GM19239 (cell line): ENCODE measurements at places on chromosomes 16 and 17.

DNA sequence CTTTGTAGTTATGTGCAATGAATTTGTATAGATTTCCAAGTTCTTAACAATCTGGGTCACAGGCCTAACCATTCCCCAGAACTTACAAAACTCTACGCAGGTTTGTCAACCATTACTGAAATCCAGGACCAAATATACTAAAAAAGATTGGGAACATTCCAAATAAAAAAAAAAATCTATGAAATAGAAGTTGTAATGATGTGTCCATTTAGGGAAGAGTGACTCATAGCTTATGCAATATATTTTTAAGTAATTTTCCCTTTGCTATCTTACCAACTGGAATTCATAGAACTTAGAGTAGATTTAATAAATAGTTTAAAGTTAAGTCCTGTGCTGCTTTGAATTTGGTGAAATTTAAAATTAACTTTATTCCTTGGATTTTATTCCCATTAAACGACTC lies 393.2 kb downstream of the PMP22 start:
- DNase-seq: no peak

GRCh38 chr16:29714396-29714795 lies 31.4 kb downstream of the C16orf54 start:
- no peak for DNase-seq

DNA sequence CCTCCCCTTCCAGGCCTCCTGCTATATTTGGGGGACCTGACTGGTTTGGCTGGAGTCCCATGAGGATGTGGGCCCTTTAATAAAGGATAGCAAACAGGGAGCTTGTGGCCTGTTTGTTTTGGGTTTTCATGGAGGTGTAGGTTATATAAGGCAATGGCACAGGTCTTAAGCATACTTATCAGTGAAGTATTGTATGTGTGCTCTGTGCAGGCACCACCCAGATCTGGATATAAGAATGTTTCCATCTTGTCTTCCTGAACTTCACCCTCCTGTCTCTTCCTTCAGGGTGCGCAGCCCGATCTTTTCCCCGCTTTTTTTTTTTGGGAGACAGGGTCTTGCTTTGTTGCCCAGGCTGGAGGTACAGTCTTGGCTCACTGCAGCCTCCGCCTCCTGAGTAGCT lies 10.6 kb downstream of the SLC52A1 start:
- DNase-seq: no peak

GRCh38 chr17:58932956-58933355 lies 173.7 kb downstream of the TRIM37 start:
- DNase-seq: no peak

GRCh38 chr17:70357190-70357589 lies 187.9 kb downstream of the KCNJ2 start:
- no peak for DNase-seq

GRCh38 chr17:35164716-35165115 lies 17.1 kb downstream of the UNC45B start:
- no peak for DNase-seq

DNA sequence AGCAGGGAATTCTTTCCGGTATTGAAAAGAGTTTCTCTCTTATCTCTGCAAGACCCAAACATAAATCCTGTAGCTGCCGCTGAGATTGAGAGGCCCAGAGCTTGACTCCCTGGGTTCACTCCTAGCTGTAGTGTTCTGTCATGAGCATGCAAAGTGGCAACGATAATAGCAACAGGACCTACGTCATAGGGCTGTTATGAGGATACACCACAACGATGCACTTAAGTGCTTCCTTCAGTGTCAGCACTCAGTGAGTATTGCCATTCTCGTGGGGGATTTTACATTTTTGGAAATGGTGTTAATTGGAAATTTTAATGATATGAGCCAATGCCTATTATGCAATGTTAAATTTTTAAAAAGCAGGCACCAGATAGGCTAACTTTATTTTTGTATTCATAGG lies 199.8 kb downstream of the CYLD start:
- no peak for DNase-seq

GRCh38 chr17:9124554-9124935 lies 103.2 kb downstream of the NTN1 start:
- no peak for DNase-seq

DNA sequence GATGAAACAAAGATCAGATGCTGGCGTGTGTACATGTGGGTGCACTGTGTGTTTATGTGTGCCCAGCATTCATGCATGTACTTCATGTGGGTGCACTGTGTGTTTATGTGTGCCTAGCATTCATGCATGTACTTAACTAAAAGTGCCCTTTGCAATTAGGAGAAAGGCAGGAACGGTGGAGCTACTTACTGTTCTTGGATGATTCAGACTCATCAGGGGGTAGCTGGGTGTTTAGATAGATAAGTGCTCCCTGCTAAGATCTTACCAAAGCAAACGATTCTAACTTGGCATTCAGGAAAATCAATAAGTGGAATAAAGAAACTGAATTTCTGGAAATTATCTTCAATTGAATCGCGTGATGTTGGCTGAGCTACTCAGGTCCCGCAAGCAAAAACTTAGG lies 8.6 kb upstream of the MYH2 start:
- DNase-seq: no peak

DNA sequence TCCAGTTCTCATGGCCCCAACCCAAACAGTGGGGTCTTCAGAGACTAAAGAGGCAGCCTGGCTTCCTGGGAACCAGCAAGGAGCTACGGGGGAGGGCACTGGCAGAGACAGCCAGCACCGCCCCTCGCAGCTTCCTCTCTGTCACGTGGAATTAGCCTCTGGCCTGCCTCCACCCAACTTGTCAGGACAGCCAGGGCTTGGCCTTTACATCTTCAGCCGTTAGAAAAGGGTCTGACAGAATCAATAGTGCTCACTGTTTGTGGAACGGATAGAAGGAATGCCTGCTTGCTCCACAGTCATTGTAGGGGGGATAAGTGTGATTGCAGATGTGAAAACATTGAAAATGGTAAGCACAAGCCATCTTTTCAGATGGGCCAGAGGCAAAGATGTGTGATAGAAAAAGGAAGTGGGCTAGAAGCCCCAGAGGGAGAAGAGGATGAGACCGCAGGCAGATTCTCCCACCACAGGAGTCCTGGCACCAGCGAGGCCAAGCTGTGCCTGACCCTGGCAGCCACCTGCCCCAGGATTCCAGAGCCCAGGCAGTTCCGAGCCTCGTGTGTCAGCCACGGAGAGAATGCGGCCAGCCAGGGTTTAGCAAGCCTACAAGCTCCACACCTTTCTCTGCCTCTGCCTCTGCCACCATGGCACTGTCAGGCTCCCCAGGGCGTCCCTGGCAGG lies 18.6 kb downstream of the GRIN2C start:
- DNase-seq: no peak

GRCh38 chr16:13909872-13910303 lies 10.1 kb upstream of the ERCC4 start:
- DNase-seq: no peak

DNA sequence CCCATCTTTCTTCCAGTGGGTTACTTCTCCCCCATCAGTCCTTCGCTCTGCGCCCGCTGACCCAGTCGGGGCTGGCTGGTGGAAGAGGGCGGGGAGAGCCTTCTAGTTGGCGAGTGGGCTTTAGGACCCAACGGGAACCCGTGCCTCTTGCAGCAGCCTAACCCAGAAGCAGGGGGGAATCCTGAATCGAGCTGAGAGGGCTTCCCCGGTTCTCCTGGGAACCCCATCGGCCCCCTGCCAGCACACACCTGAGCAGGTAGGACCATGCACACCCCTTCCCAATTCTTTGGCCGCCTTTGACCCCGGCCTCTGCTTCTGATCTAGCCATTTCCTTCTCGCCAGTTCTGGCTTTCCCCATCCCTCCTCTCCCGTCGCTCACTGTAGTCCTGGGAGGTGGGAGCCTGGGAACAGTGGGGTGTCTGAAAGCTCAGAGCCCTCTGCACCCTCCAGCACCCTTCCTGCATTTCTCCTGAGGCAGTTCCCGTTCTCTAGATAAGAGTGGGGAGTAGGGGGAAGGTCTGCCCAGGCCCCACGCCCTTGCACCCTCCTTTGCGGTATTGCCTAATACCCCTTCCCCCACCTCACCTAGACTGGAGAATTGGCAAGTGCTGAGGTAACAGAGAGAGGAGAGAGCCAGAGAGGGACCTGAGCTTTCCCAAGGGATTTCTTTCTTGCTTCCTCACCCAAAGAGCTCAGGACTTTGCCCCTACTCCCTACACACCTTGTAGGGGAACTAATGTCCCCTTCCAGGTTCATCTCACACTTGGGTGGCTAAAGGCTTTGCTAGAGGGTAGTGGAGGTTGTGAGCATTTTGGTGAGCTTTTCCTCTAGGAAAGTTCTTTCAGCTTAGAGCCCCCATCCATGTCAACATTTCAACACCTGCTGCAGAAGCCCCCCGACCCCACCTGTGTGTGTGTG lies at the start of gene RARA:
Gene RARA (plus strand): TSS at position 150 of the 918 bp plus-strand sequence. CDS start 22,039 bp downstream, outside the sequence.
- DNase-seq: no peak

- DNase-seq: no peak
Observed at GRCh38 chr17:60817192-60817591, 139.5 kb downstream of the BCAS3 start.

GRCh38 chr17:49842371-49842770 lies 5.5 kb downstream of the TAC4 start:
- DNase-seq: no peak

DNA sequence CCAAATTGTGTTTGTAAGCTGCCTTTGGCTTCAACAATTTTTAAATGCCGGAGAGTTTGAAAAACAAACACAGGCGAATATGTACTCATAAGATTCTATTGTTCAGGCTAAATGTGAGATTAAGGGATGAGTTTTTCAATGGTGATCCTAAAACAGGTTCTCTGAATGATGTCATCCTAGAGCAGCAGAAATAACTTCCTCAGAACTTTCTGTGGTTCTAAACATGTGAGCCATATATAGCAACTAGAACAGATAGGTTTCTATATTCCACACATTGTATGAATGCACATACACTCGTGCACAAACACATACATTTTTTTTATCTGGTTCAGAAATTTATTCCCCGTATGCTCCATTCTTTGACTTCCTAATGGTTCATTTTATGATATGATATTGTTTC lies 1352.2 kb downstream of the CDH8 start:
- no peak for DNase-seq

DNA sequence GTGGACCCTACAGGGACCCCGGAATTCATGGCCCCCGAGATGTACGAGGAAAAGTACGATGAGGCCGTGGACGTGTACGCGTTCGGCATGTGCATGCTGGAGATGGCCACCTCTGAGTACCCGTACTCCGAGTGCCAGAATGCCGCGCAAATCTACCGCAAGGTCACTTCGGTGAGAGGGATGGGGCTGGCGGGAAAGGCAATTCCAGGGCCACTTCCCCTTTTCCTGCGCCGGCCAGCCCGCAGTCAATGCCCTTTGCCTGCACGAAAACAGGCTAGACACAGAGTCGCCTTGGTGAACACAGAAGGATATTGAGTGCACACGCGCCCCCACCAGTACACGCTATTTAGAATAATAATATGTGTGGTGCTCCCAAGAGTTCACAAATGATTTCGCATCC lies 4.0 kb downstream of the WNK4 start:
- no peak for DNase-seq

DNA sequence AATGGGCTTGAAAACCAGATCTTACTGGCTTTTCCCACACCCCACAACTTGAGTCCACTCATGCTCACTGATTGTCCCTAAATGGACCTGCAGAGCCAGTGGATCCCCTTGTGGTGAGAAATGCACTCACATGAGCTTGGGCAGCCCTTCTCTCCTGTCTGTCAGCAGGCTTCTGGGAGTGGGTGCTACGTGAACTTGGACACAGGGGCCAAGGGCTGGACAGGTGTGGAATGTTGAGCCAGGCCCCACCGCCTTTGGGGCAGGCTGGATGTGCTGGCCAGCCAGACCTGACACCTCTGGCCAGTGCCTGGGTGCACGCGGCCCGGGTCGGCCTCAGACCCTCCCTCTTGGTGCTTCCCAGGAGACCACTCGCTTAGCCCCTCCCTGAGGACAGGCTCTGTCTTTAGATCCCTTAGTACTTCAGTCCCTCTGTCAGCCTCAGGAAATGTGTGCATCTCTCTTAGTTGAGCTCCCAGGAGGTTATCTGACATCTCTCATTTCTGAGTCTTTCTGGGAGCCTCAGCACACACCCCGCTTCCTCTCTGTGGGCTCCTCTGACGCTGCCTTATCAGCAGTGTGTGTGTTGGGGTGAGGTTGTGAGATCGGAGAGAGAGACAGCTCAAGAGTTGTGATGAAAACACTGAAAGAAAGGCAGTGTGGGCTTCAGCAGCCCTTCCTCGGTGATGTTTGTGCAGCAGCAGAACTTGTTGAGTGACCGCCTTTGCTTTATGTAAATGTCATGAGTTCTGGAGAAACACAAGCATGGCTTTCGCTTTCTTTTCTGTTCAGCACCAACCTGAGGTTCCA lies 117.0 kb downstream of the RAB11FIP4 start:
- peak; percentile 62 for DNase-seq

GRCh38 chr17:4544951-4545216 lies 10.3 kb downstream of the MYBBP1A start:
- no peak for DNase-seq

DNA sequence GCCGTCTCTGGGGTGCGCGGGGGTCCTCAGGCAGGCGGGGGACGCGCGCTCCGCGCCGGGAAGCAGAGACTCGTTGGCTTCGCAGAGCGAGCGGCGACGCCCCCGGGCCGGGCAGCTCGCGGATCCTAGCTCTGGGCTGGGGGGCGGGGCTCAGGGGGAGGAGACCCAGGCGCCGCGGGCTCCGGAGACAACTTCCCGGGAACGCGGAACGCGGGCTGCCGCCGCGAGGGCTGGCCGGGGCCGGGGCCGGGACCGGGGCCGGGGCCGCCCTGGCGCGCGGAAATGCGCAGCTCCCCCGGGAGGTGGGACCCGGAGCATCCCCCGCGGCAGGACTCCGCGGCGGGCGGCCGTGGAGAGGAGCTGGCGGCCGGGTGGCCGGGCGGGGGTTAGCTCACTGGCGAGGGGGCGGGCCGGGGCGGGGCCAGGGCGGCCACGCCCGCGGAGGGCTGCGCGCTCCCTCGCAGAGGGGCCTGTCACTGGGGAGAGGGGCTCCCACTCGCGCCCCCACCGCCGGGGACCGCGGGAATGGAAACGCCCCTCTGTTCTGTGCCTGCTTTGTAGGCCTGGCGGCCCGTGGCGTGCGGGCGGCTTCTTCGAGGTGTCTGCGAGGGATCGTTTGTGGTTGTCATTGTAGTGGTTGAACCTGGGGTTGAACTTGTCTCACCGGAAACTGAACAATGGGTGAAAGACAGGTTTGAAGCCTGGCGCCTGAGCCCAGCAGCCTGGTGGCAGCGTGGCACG lies at the start of gene GAS7:
Gene GAS7 (minus strand): TSS at position 98 of the 741 bp plus-strand sequence.
- DNase-seq: peak; percentile 71

DNA sequence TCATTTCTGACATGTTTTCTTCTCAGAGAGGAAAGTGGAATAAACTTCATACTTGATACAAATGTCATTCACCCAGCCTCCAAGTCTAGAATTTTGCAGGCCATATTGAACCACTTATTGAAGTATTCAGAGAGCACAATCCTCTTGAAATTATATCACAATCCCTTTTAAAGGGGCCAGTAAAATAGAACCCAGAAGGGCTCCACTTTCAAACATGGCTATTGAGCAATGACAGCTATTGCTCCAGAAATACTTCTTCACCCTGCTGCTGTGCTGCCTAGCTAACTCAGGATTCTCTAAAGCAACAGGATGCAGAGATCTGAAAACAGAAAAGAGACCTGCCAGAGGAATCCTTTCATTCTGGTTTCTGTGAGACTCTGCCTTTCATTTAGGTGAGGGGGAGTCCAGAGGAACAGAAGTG lies 275.0 kb upstream of the CDH5 start:
- DNase-seq: no peak
